ENCODE measurements at places on chromosomes 12 and 14.

DNA sequence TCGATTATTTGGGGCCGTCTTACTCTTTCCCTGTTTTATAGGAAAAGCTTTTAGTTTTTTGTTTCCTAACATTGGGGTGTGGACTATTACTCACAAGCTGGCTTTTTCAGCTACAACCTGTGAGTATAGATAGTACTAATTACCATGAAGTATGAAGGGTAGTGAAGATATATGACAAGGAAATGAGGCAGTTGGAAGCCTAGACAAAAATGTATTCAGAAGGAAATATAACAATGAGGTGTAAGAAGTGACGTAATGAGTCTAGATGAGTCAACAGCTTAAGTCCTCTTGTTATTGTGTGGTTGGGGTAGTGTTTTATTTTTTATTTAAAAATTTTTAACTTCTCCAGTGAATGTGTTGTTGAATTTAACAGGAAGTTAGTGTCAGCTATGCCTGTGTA, 804.5 kb downstream of the NRXN3 start:
- DNase-seq, result no peak

DNA sequence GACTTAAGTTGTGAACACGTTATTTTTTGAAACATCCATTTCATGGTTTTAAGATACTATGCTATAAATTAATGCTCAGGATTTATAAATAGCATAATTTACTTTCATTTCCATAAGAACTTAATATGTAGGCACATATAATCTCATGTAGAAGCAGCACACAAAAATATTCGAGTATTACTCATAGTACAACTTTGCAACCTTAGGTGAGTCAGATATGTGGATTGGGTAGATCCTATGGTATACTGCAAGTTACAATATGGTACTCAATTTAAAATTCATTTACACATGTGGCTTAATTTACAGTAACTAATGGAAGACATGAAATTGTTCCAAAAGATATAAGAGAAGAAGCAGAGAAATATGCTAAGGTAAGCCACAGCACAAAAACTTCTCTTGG, 26.0 kb downstream of the PSMA3 start:
- DNase-seq, result no peak

GRCh38 chr14:61812347-61813095, 50.3 kb downstream of the SNAPC1 start:
- peak; percentile 3 for DNase-seq

- DNase-seq, result no peak
Measured at GRCh38 chr12:60119327-60119726, 523.5 kb downstream of the SLC16A7 start.

DNA sequence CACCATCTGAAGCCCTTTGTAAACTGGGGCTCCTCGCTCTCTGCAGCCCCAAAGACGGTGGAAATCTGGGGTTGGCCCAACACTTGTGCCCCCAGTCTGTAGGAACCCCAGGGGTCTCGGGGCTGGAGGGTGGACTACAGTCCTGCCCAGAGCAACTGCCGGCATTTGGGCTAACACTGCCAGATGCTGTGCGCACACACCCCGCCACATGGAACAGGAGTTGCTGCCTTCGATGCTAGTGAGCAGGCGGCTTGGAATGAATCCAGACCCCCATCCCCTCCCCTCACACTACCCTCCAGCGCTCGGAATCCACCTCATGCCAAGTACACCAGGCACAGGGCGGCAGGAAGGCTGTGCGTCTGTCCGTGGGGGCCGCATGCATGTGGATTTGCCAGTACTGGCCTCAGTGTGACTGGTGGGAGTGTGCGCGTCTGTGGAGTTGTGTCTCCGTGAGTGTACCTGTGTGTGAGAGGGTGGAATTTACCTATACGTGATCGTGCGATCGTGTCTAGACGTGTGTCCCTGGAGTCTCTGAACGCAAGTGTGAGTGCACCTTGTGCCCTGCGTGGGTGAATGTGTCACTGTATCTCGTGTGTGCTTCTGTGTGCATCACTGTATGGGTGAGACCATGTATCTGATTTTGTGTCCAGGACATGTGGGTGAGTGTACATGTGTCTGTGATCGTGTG, 5.1 kb downstream of the LHX5 start:
- DNase-seq, result no peak

- no peak for DNase-seq
Measured at GRCh38 chr12:6820166-6820565, 1.5 kb upstream of the GPR162 start.

DNA sequence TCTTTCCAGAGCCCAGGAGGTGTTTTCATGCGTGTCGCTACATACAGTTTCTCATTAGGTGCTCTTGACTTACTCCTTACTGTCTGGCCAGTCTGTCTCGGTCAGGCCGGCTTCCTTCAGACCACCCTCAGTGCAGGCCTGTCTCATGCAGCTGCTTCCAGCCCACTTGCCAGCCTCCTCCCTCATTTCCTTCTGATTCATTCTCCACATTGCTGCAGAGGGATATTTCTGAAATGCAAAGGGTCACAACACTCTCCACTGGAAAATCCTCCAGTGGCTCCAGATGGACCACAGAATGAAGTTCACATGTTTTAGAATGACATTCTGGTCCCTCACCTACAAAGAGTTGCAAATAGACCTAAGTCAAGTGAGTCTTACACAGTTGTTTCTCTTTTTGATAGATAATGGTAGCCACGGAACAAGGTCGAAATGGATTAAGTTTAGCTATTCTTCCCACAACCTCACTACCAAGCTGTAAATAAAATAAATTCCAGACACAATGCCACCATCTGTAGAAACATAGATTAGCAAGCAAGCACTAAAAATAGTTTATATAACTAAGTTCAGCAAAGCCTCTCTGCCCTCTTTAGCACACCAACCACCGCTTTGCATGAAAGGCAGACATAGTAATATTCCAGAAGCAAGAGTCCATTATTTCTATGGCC, 146.9 kb downstream of the ESR2 start:
- no peak for DNase-seq

- peak; percentile 19 for DNase-seq
Measured at GRCh38 chr12:121792607-121793439, 665 bp downstream of the RHOF start.

DNA sequence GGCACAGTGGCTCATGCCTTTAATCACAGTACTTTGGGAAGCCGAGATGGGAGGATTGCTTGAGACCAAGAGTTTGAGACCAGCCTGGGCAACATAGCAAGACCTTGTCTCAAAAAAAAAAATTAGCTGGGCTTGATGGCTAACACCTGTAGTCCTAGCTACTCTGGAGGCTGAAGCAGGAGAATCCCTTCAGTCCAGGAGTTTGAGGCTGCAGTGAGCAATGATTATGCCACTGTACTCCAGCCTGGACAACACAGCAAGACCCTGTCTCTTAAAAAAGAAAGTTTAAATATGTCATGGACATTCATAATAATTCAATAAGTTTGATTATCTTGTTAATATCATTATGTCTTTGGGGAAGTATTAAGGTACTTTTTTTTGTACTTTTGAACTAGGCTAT, 38.9 kb downstream of the KIAA0586 start:
- DNase-seq, result no peak

- no peak for DNase-seq
Measured at GRCh38 chr12:132593521-132593920, 16.9 kb downstream of the LRCOL1 start.

GRCh38 chr12:26636710-26637328, 196.2 kb downstream of the ITPR2 start:
- no peak for DNase-seq

- no peak for DNase-seq
Measured at GRCh38 chr12:93622485-93622884, 50.0 kb downstream of the SOCS2 start.

GRCh38 chr12:6697584-6698351, 2.8 kb downstream of the PIANP start:
- peak; percentile 67 for DNase-seq

GRCh38 chr12:93137656-93138612, 208.8 kb upstream of the EEA1 start:
- peak; percentile 35 for DNase-seq

DNA sequence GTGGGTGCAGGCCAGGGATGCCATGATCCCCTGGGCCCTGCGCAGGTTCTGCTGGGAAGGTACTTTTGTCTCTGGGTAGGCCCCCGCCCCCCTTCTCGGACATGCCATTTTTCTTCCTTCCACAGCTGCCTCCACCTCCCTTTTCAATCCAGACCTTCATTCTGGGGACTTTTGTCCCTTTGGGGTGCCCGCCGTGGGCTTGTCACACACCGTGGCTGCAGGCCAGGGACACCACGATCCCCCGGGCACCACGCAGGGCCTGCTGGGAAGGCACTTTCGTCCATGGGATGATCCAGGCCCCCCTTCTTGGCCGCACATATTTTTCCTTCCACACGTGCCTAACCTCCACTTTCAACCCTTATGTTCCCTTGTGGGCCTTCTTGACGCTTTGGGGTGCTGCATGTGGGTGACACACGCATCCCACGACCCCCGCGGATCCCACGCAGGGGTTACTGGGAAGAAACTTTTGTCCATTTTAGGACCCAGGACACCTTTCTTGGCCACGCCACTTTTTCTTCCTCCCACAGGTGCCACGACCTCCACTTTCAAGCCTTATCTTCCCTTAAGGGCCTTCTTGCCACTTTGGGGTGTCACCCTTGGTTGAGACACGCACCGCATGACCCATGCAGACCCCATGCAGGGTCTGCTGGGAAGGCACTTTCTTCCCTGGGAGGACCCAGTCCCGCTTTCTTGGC, 272.5 kb downstream of the ALG10 start:
- no peak for DNase-seq

DNA sequence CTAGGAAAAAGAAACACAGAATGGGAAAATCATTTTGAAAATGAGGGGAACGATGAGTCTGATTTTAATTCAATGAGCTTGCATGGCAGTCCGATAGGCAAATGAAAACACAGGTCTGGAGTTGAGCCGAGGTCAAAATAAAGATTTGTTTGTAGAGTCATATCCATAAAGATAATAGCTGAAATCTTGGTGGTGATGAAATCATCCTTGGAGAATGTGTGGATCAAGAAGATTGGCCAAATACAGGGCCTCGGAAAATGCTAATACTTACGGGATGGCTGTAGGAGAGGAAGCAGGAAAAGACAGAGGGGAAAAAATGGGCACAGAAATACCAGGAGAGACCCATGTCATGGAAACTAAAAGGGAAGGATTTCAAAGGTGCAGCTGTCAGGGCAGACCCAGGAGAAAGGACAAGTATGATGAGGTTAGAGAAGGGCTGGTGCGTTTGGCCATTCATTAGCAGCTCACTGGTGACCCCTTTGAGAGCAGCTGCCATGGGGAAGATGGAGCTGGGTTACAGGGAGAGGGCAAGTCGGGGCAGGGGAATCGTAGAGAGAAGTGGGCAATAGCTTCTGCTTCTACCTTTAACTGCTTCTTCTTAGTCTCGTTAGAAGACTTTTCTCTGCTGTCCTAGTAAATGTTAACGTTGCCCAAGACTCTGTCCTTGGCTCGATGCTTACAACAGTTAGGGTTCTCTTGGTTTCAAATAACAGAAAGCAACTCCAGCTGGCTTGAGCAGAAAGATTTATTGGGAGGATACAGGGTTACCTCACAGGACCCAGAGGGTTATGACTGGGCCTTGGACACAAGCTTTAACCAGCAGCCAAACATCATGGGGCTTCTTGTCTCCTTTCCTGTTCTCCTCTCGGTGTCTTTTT, 161.8 kb downstream of the EFCAB11 start:
- no peak for DNase-seq

DNA sequence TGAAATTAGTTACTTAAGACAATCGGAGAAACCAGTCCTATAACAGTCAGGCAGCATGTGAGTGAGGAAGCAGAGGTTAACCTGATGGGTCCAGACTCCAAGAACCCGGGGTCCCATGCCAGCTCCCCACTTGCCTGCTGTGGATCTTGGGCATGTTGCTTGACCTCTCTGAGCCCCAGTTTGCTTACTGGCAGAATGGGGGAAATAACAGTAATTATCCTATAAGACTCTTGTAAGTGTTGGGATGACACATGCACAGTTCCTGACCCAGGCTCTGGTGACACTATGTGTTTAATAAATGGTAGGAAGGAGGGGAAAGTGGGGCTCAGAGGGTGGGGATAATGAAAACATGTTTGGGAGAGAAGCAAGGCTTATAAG, 56.8 kb downstream of the RPH3A start:
- no peak for DNase-seq

DNA sequence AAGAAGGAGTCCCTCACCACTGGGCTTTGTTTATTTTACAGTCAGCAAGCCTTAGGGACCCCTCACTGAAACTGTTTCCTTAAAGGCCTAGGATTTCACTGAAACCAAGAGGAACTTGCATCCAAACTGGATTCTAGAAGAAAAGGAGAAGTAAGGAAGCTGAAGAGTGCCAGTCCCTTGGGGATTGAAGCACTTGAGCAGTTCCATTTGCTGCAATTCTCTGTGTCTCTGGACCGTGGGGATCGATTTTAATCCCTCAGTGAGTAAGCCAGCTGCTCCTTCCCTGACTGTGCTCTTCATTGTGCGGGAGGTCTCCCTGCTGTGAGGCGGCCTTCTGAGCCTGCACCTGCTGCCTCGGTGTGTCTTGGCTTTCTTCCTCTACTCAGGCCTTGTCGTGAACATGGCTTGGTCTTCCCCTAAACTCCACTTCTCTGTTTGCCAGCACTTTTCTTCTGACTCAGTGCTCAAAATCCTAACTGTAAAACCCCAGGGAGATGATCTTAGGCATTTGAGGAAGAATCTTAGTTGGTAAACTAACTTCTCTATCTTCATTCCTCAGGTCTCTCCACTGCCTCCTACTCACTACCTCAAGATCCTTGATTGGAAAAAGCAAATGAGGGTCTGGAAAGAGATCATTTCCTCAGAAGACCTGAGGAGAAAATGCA, 132.6 kb downstream of the SLC38A6 start:
- peak; percentile 20 for DNase-seq

DNA sequence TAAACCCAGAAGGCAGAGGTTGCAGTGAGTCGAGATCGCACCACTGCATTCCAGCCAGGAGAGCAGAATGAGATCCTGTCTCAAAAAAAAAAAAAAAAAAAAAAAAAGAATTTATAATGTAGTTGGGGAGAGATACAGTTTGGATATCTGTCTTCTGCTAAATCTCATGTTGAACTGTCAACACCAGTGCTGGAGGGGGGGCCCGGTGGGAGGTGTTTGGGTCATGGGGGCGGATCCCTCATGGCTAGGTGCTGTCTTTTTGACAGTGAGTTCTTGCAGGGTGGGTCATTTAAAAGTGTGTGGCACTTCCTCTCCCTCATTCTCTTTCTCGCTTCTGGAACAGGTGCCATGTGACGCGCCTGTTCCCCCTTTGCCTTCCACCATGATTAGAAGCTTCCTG, 32.8 kb downstream of the CLIP1 start:
- DNase-seq, result no peak

- peak; percentile 8 for DNase-seq
Measured at GRCh38 chr12:79274501-79275064, 410.0 kb downstream of the SYT1 start.

DNA sequence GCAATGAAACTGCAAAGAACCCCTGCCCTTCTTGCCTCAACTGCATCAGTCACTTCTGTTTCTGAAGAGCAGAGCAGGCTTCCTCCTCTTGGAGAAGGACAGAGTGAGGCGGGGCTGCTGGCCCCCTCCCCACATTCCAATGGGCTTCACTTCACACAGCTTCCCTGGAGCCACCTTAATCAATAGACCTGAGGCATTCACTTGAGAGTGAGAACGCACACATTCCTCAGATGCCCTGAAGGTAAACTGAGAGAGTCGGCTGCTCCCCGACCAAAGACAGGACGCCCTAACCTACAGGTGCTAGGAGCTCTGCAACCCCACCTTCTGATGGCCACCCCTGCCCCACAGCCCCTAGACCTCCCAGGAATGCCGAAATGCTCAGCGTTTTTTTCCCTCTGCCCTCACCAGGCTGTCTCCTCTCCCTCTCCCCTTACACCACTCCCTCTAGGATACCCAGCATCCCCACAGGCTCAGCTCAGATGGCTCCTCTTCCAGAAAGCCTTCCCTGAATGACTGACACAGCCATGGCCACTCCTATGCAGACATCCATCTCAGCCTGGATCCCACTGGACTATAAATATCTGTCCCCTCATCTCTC, 31.1 kb downstream of the SYNE3 start:
- no peak for DNase-seq

All from suppressor macrophage (primary cell).